Ascending aorta (tissue), 2 donors: ENCODE measurements at places on chromosomes 3 and 15.

- no peak for DNase-seq
- no peak overlapping the region for H3K4me3 ChIP-seq
- peaks cover 14% of the 10 kb centered on the region for H3K4me1 ChIP-seq
- no peaks in the 10 kb centered on the region for H3K36me3 ChIP-seq
Measured at GRCh38 chr3:120506828-120507774, 56.3 kb upstream of the FSTL1 start.

GRCh38 chr3:71207632-71208031 is 375.9 kb downstream of the FOXP1 start:
- peaks cover 59% of the 10 kb centered on the region for H3K4me1 ChIP-seq
- H3K27me3 ChIP-seq, result no peaks in the 10 kb centered on the region
- no peak overlapping the region for H3K27ac ChIP-seq
- DNase-seq, result no peak
- H3K4me3 ChIP-seq, result no peak overlapping the region

DNA sequence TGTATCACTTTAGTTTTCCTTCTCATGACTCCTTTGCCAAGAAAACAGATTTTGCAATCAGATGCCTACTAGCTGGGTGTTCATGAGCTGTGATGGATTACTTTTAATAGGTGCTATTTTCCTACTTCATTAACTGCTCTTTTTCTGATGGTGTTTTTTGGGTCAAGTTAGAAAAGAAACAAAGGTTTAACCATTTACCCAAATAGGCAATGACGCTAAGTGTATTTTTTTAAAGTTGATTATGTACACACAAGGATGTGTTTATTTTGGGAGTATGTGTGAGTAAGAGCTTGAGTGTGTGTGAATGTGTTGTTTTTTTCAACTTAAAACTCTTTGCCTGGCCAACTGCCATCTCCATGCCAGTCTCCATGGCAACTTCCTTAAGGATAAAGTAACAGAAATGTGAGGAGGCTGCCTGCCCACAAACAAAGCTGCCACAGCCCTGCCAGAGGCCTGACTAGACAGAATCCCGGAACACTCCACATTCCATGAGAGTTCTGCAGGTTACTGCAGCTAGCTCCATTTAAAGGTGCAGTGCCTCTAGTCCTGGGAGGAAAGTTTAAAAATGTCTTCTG is 215.6 kb upstream of the RBMS3 start:
- H3K4me1 ChIP-seq, result peaks cover 10% of the 10 kb centered on the region
- no peaks in the 10 kb centered on the region for H3K27me3 ChIP-seq
- H3K36me3 ChIP-seq, result no peaks in the 10 kb centered on the region
- H3K4me3 ChIP-seq, result no peak overlapping the region

- no peaks in the 10 kb centered on the region for H3K4me1 ChIP-seq
- H3K36me3 ChIP-seq, result no peaks in the 10 kb centered on the region
- H3K27me3 ChIP-seq, result no peaks in the 10 kb centered on the region
- H3K27ac ChIP-seq, result no peak overlapping the region
- DNase-seq, result no peak
Measured at GRCh38 chr3:121651684-121652083, 9.0 kb downstream of the HCLS1 start.

- no peak for DNase-seq
- no peaks in the 10 kb centered on the region for H3K4me1 ChIP-seq
- H3K4me3 ChIP-seq, result no peak overlapping the region
- H3K27me3 ChIP-seq, result no peaks in the 10 kb centered on the region
- H3K27ac ChIP-seq, result no peak overlapping the region
Measured at GRCh38 chr15:92634060-92634459, 21.5 kb downstream of the FAM174B start.

- H3K27me3 ChIP-seq, result no peaks in the 10 kb centered on the region
- no peak overlapping the region for H3K4me3 ChIP-seq
- no peaks in the 10 kb centered on the region for H3K36me3 ChIP-seq
- H3K27ac ChIP-seq, result no peak overlapping the region
- H3K4me1 ChIP-seq, result no peaks in the 10 kb centered on the region
Measured at GRCh38 chr15:80199366-80199765, 46.6 kb downstream of the FAH start.

DNA sequence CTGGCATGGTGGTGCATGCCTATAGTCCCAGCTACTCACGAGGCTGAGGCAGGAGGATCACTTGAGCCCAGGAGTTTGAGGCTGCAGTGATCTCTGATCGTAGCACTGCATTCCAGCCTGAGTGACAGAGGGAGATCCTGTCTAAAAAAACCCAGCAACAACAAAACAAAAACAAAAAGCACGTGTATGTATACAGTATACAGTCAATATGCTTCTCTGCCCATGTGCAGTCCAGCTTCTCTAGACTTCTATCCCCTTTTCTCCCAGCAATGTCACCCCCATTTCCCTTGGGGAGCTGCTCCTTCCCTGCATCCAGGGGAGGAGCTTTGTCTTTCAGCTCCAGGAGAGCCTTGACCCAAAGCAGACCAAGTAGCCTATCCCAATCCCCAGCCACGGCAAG is 20.0 kb upstream of the GRIP2 start:
- no peaks in the 10 kb centered on the region for H3K4me1 ChIP-seq
- no peaks in the 10 kb centered on the region for H3K27me3 ChIP-seq
- no peak for DNase-seq
- no peak overlapping the region for H3K27ac ChIP-seq
- H3K4me3 ChIP-seq, result no peak overlapping the region
- no peaks in the 10 kb centered on the region for H3K36me3 ChIP-seq

DNA sequence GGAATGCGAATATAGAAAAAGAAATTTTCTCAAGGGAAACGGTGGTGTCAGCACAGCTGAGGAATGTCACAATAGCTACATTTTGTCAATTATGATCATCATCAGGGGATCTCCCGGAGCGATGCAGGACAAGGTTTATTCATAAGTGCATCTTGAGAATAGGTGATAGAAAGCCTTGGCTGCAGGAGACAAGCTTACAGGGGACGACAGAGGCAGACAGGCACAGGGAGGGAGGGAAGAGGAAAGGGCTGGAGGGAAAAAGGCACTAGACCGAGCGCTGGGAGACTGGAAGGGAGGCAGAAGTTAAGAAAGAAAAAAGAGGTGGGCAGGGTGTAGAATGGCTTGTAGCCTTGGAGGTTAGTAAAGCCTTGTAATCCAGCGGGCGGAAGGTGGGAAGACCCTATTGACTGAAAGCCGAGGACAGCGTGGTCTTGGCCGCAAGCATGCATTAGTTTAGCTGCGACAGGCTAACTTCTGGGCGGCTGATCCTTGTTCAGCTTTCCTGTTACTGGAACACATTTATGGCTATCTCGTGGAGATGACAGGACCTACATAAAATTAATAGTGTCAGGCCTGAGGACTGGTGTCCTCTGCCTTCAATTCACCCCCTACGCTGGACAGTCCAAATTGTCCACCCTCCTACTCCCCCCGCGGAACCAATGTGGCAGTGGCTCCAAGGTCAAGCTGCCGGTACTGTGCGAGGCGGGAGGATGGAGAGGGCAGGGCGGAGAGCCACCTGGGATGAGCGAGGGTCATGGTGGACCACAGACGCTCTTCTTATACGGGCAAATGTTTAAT is 1.4 kb upstream of the NECTIN3 start:
- H3K27ac ChIP-seq, result peak overlapping the region; percentile 98
- H3K4me3 ChIP-seq, result peak overlapping the region; percentile 95
- no peak for DNase-seq

GRCh38 chr3:115680803-115681345 is 57.6 kb downstream of the GAP43 start:
- H3K4me1 ChIP-seq, result no peaks in the 10 kb centered on the region
- H3K4me3 ChIP-seq, result no peak overlapping the region
- DNase-seq, result no peak
- no peak overlapping the region for H3K27ac ChIP-seq

GRCh38 chr15:98417346-98417745 is 231.0 kb upstream of the IGF1R start:
- no peaks in the 10 kb centered on the region for H3K36me3 ChIP-seq
- H3K27me3 ChIP-seq, result no peaks in the 10 kb centered on the region
- no peak overlapping the region for H3K27ac ChIP-seq
- peaks cover 3% of the 10 kb centered on the region for H3K4me1 ChIP-seq
- DNase-seq, result no peak

- no peaks in the 10 kb centered on the region for H3K4me1 ChIP-seq
- DNase-seq, result no peak
- no peak overlapping the region for H3K4me3 ChIP-seq
- no peaks in the 10 kb centered on the region for H3K36me3 ChIP-seq
- H3K27ac ChIP-seq, result no peak overlapping the region
Measured at GRCh38 chr3:161977850-161978249, 481.2 kb downstream of the OTOL1 start.

DNA sequence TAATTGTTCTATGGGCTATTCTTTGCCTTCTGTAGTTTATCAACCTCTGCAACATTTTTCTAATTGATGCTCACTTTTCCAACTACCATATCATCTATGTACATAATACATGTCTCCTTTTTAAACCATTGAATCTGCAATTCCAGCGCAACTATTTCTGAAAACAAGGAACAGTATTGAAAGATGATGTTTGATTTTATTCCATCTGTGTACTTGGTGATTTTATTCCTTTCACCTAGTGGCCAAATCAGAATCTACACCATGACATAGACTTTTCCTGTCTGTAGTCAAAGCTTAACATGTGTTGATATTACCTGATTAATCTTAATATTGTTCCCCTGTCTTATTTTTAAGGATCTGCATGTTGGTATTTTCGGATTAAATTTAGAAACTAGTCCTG is 13.0 kb downstream of the NKTR start:
- peaks cover 6% of the 10 kb centered on the region for H3K36me3 ChIP-seq
- H3K27ac ChIP-seq, result no peak overlapping the region
- DNase-seq, result no peak
- no peaks in the 10 kb centered on the region for H3K27me3 ChIP-seq

DNA sequence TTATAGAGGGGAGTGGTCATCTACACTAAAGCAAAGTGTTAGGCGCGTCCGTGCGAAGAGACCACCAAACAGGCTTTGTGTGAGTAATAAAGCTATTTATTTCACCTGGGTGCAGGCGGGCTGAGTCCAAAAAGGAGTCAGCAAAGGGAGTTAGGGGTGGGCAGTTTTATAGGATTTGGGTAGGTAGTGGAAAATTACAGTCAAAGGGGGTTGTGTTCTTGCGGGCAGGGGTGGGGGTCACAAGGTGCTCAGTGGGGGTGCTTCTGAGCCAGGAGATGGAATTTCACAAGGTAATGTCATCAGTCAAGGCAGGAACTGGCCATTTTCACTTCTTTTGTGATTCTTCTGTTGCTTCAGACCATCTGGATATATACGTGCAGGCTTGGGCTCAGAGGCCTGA is 47.1 kb downstream of the OIP5 start:
- no peaks in the 10 kb centered on the region for H3K27me3 ChIP-seq
- peak overlapping the region; percentile 69 for H3K27ac ChIP-seq
- H3K36me3 ChIP-seq, result peaks cover 40% of the 10 kb centered on the region

DNA sequence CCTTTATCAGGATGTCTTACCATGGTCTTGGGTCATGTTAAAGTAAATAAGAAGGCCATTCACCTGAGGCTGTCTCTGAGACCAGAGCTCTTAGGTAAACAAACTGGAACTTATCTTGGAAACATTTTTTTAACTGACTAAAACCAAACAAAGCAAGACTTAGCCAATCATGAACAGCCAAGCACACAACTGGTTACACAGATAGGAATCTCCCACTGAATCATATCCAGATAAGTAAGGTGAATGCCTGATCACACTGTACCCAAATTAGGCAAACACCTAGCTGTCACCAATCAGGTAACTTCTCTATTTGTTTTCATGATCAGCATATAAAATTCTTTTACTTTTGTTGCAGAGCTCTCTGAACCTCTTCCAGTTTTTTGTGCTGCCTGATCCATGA is 205.4 kb downstream of the CNTN3 start:
- no peaks in the 10 kb centered on the region for H3K36me3 ChIP-seq
- DNase-seq, result no peak
- H3K4me1 ChIP-seq, result no peaks in the 10 kb centered on the region
- H3K4me3 ChIP-seq, result no peak overlapping the region
- no peak overlapping the region for H3K27ac ChIP-seq
